ENCODE measurements at places on chromosomes 6 and 20.

- no peak for DNase-seq
Measured at GRCh38 chr20:5870568-5870981, 79.8 kb downstream of the TRMT6 start.

GRCh38 chr20:54680872-54681619 lies 205.7 kb downstream of the DOK5 start:
- DNase-seq = no peak

GRCh38 chr6:7165002-7165889 lies 57.5 kb downstream of the RREB1 start:
- DNase-seq = no peak

DNA sequence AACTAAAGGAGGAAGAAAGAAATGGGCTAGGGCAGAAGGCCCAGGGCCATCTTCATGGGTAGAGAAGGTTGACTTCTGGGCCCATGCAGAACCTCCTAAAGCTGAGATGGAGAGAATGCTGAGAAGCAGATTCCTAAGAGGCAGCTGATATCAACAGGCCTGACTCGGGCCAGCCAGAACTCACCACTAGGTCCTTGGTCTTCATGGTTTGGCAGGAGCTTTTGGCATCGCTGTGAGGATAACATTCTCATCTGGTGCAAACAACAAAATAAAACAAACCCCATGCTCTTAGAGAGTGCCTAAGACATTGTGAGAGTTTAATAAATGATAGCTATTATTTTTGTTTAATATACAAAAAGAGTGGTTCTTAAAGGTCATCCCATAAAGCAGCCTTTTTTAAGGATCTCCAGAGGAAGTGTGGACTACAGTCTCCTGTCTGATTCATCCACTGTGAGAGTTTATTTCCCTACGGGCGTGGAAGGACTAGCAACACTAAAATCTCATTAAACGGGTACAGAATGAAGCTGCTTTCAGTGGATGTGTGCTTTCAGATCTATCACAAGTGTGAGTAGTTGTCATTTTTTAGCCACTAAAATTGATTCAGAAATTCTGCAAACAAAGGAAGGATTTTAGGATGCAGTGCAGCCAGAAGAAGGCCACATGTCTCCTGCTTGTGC lies 160.0 kb downstream of the PLCB4 start:
- DNase-seq = no peak

DNA sequence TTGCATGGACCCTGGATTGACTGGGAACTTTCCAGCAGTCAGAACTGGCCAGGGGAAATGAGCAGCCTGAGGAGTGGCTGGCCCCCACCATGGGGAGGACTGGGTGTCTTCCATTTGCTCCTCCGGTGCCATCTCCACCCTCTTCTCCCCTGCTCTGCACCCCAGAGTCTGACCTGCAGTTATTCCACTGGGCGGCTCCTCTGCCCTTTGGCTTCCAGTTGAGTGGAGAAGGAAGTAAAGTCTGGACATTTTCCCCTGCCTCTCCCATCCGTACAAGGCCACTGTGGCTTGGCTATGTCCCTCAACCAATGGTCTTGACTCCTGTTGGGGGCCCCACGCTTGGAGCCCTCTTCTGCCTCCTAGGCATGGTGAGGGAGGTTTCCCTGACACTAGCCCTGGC lies 47.9 kb upstream of the NEDD9 start:
- no peak for DNase-seq

DNA sequence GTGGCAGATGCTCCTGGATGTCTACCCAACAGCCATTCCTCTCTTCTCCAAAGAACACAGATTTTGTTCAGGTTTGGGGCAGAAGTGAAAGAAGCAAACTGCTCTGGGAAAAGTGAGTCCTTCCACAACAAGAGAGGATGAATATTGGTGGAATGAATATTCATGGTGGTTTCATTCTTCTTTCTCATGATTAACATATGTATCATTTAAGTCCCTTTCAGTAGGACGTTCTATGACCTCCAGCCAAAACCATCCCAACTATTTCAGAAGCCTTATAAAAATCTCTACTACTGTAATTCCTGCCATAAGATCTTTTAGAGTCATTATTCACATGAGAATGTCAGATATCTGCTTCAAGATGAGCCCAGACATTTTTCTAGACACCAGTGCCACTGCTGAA lies 44.4 kb downstream of the MDN1 start:
- no peak for DNase-seq

DNA sequence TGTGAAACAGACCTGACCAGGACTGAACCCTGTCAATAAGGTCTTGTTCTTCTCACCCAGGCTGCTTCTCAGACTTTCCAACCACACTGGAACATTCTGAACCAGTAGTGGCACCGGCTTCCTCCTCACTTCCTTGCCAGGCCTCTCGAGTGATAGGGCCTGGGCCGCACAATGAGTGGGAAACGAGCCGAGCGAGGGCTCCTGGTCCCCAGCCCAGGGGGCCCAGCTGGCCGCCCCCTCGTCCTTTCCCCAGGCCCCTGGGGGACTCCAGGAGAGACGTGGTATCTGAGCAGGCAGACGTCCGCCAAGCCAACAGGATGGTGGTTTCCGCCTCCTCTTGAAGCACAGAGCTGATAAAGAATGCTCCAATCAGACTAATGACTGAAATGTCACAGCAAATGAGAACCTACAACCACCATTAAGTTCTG lies 117.9 kb downstream of the GMDS start:
- no peak for DNase-seq

GRCh38 chr6:4781426-4781825 lies 5.2 kb downstream of the CDYL start:
- peak; percentile 4 for DNase-seq
